ENCODE measurements at places on chromosomes 6 and 20.

DNA sequence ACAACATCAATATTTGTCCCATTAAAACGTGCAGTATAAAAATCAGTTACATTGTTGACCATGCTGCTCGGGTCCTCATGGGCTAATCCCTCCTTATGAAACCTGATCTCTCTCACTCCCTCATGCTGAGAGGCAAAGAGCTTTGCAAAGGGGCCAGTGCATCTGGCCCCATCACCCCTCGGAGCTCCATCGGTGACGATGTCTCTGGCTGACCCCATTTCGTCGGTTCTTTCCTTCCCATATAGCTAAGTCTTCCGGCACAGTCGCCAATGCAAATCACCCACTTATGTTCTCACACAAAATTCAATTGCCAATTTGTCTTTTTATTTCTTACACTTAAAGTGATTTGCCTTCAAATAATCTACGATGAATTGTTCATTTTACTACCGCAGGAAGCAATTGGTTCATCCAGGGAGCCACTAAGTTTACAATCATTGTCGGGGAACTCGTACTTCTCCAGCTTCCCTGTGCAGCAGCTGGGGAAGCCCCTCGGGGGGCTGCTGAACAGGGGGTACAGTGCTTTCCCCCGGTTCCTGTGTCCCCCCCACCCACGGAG is 199.8 kb upstream of the CDH4 start:
- DNase-seq, result no peak

- no peak for DNase-seq
Observed at GRCh38 chr6:18308070-18308735, 43.9 kb upstream of the DEK start.

DNA sequence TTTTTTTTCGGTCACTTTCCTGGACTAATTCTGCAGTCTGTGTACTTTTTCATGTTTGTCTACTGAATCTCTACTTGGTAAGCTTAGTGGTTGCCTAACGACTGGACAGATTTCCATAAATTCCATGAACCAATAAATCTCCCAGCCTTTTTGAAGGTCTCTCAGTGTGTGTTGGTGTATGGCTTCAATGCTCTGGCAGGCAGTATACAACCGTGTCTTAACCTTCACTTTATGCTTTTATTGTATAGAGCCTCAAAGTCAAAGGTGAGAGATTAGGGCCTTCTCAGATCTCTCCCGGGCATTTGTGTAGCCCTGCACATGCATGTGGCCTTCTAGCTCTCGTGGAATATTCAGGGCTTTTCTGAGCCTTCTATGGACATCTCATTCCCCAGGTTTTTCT is 14.3 kb upstream of the CMTR1 start:
- no peak for DNase-seq

- DNase-seq, result no peak
Observed at GRCh38 chr6:69128411-69128810, 493.3 kb downstream of the ADGRB3 start.

GRCh38 chr6:132391391-132392269 is 9.6 kb downstream of the MOXD1 start:
- DNase-seq, result no peak

DNA sequence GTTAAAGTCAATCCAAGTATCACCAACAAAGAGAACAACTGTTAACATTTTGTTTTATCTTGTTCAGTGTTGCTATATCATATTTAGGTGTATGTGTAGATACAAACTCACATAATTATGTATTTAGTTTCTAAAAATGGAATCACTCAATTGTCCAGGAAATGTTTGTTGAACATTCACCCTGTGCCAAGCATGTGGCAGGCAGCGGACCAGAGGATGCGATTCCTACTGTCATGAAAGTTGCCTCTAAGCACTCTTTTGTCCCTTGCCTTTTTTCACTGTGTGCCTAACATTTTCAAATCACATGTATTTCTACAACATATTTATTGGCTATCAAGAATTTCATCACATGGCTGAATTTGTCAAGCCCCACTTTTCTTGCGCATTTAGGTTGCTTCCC is 16.9 kb upstream of the TGM2 start:
- no peak for DNase-seq

- no peak for DNase-seq
Observed at GRCh38 chr20:64108731-64109681, 1.6 kb upstream of the NPBWR2 start.

GRCh38 chr6:106501960-106502371 is 127.3 kb downstream of the RTN4IP1 start:
- DNase-seq, result no peak

- DNase-seq, result no peak
Observed at GRCh38 chr6:140867336-140867735, 1265.4 kb upstream of the GJE1 start.

DNA sequence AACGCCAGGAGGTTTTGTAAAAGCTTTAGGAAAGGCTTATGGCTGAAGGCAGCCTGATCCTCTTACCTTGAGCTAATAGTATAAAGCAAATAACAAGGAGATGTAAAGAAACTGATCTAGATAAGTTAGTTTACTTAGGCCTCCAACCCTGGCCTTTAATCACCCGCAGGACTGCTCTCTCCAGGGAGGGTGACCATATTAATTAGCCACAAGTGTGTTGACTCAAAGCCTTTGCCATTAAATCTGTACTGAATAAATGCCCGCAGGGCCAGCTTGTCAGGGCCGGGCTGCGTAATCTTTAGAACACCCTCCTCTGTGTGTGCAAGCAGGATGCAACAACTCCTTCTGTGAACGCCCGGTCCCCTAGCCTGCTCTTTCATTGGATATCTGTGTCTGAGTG is 6.1 kb upstream of the PRSS16 start:
- no peak for DNase-seq

DNA sequence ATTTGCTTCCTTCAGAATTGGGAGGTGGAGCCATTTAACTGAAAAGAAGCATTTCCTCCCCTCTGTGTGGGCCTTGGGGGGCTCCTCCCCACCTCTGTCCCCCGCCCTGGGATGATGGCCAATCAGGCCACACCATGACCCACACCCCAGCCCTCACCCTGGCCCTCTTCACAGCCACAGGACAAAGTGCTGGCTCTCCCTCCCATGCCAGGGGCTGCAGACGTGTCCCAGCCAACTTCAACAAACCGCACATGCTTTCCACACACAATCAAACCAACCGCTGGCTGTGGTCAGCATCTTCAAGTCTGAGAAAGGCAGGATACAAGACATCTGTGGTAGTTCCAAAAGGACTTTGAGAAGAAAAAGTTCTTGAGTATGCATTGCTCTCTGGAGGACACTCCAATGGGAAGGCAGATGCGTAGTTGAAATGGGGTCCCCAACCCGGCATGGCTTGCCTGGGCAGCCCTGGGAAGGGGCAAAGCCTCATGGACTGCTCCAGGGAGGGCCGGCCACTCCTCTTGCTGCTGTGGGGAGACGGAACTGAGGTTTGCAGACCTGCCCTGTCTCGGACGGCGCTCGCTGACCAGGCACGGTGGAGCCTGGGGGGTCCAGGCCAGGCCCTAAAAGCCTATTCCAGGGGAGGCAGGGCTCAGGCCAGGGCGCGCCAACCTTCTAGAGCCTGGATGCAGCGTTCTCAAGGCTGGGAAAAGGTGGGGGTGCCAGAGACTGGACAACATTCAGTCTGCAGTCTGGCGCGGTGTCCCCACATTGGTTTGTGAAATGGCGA is 12.2 kb downstream of the TTLL2 start:
- no peak for DNase-seq

- no peak for DNase-seq
Observed at GRCh38 chr6:157063923-157064322, 259.4 kb downstream of the TMEM242 start.

- no peak for DNase-seq
Observed at GRCh38 chr20:53948383-53949318, 121.7 kb downstream of the BCAS1 start.

DNA sequence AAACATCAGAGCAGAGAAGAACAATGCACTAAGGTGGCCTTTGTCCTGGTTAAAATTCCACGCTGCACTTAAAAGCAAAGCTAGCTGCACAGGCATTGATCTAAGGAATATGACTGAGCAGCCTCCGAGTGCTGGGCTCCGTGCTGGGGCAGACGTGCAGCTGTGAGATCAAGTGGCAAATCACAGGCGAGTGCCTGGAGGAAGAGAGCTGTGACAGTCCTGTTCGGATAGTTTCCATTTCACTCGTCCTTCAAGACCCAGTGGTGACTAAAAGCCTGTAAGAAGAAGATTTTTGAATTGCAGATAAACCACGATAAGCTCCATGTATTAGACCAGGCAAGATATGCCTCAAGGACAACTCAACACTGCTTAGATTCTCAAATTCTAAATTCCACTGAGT is 247.9 kb downstream of the ANKRD60 start:
- DNase-seq, result no peak

DNA sequence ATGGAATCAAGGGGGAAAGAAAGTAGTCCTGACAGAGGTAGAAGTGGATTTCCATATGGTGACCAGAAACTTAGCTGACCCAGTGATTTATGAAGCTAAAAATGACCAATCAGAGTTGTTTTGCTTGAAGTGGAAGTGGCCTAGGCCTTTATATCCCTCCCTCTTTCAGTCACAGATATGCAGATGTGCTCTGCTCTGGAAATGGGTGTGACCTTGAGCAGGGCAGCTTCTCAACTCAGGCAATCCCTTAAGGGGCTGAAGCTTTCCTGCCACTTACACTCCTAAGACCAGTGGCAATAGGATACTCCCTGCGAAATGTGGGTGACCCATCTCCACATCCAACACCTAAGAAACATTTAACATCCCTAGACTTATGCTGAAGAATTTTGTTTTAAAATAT is 256.6 kb downstream of the EYS start:
- DNase-seq, result no peak

DNA sequence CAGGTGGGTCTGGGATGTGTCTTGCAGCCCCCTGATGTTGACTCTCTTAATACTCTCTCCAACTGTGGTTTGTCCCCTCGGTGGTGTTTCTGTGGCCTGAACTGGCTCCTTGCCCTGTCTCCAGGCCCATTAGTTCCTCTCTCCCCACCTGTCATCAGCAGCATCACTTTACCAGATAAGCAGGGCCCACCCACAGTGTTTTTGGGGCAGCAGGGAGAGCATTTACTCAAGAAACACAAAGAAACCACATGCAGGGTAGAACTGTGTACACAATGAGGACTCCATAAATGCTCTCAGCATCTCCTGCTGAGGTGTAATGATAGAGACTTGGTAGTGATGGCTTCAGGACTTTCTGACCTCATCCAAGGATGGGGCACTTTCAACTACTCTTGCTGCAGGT is 20.2 kb upstream of the MRPS18A start:
- no peak for DNase-seq

GRCh38 chr20:58800134-58800871 is 50.4 kb downstream of the GNAS-AS1 start:
- no peak for DNase-seq

GRCh38 chr20:41334036-41334435 is 6.6 kb upstream of the LPIN3 start:
- DNase-seq, result no peak

- no peak for DNase-seq
Observed at GRCh38 chr20:757506-757905, 10.8 kb downstream of the SLC52A3 start.

GRCh38 chr6:81694207-81694606 is 58.3 kb downstream of the TENT5A start:
- DNase-seq, result no peak

DNA sequence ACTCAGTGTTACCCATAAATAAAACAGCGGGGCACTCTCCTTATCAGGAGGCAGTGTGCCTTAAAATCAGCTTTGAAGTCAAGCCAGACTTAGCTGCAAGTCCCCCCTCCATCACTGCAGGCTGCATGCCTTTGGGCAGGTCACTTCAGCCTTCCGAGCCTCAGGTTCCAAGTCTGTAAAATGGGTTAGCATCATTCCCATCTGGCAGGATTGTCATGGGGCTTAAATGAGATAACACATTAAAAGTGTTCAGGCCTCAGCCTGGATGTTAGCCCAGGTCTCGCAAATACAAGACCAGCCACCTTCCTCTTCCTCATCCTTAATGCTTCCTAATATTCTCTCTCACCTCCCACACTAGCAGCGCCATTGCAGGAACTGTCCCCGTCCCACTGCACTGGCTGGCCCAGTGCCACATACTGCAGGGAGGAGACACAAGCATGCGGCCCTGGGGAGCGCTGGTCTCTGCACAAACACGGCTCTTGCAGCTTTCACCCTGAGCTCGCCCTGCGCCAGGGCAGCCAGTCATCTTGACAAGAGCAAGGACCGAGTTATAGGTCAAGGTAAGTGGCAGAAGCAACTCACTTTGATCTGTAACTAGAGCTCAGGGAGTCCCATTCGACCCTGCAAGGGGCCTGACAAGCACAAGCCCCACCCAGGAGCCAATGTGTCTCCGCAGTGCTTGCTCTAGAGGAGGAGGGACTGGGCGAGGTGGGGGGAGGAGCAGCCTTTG is 564.6 kb upstream of the AGPAT4 start:
- DNase-seq, result peak; percentile 96

GRCh38 chr6:7389162-7389450 is 436 bp downstream of the CAGE1 start:
- DNase-seq, result no peak

DNA sequence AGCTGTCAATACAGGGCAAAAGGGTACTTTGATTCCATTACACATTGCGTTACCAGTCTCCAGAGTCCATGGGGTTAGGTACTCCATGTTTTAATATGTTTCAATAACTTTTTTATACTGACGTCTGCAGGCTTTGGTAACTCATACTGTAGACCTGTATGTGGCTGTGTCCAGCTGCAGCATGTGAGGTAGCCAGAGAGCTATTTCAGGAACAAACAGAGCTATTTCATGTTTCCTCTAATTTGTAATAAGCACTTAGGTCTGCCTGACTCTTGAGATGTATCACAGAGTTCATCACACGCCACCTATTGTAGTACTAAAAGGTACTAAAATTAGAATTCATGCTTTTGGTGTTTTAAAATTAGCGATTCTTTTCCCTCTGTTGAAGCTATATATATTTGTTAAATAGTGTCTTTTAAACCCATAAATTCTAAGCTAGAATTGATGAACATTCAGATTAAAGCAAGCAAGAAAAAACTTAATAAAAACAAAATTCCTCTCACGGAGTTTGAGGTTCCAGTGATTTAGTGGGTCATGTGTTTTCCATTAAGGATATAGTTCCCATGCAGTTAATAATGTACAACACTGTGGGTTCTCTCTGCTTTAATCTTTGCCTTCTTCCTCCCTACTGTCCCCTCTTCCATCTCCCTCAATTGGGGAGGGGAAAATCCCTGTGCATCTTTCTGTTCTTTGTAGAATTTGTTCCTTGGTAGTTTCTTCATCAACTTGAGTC is 37.0 kb downstream of the FOXO3 start:
- no peak for DNase-seq

GRCh38 chr6:2491137-2491536 is 245.7 kb upstream of the GMDS start:
- DNase-seq, result no peak

DNA sequence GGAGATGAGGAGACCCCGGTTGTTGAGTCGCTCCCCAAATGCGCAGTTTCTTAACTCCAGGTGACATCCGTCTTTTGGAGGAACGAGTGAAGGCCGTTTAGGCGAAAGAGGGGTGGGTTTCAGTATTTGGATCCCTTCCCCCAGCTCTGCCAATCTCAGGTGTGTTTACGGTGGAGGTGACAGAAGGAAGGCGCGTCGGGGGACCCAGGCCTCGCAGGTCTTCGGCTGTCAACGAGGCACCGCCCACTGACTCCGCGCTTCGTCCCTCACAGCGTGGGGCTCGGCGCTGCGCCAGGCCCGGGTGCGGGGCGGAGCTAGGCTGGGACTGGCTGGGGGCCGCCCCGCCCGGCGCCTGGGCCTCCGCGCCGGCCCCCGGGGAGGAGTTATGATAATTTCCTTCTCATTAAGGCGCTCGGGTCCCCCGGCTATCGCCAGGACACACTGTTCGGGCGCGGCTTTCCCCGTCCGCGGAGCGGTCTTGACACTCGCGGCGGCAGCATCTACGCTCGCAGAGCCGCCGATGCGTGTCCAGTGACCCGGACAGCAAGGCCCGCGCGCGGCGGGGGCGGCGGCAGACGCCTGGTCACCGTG is at the start of gene TFAP2C:
TFAP2C (plus strand) TSS at position 434 of the 591 bp plus-strand sequence. CDS start 239 bp downstream, outside the sequence.
- no peak for DNase-seq
